Activated naive CD4-positive, alpha-beta T cell treated with anti-CD3 and anti-CD28 coated beads, Interleukin-2, amount 10 ng/mL, durations not matched to agents 7 days and 5 days (primary cell): ENCODE measurements at places on chromosomes 1 and 21.
A peak's percentile ranks its signal among the peaks of the same experiment; 100 is the strongest.

- DNase-seq = no peak
Observed at GRCh38 chr21:35095859-35096291, 46.8 kb upstream of the RUNX1 start.

- DNase-seq = no peak
Observed at GRCh38 chr1:226003502-226004170, 4.5 kb upstream of the SDE2 start.

DNA sequence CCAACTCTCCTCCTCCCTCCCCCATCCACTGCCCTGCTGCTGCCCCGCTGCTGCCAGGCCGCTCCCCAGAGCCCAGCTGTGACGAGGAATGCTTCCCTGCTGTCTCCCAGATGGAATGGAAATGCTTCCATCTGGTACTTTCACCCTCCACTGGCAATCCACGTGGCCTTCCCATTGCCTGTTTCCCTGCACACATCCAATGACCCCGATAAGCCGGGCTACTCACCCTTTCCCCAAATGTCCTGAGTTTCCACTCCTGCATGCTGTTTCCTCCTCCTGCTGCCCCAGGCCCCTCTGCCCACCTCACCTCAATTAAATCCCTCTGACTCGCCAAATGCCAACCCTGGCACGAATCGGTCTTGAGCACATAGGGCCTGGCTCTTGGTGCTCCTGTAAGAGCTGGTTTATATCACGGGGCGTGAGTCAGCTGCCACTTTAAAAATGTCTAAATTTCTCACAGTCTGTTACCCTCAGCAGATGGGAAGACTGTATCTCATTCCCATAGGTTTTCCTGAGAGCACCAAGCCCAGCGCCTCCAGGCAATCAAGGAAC is 36.4 kb downstream of the MRAP start:
- no peak for DNase-seq

GRCh38 chr1:95086949-95087533 is 14.3 kb upstream of the ALG14 start:
- no peak for DNase-seq

GRCh38 chr1:236345728-236346127 is 48.4 kb upstream of the EDARADD start:
- no peak for DNase-seq

GRCh38 chr1:220139966-220140365 is 46.0 kb downstream of the IARS2 start:
- no peak for DNase-seq

DNA sequence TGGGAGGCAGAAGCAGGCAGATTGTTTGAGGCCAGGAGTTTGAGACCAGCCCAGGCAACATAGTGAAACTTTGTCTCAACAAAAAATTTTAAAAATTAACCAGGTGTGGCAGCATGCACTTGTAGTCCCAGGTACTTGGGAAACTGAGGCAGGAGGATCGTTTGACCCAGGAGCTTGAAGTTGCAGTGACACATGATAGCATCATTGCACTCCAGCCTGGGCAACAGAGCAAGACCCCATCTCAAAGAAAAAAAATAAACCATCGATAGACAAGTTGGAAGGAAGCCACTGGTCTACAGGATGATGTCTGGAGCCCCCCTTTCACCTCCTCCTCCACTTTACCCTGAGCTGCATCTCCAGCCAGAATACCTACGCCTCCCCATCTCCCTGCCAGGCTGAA is 16.5 kb downstream of the S100A6 start:
- DNase-seq = no peak

DNA sequence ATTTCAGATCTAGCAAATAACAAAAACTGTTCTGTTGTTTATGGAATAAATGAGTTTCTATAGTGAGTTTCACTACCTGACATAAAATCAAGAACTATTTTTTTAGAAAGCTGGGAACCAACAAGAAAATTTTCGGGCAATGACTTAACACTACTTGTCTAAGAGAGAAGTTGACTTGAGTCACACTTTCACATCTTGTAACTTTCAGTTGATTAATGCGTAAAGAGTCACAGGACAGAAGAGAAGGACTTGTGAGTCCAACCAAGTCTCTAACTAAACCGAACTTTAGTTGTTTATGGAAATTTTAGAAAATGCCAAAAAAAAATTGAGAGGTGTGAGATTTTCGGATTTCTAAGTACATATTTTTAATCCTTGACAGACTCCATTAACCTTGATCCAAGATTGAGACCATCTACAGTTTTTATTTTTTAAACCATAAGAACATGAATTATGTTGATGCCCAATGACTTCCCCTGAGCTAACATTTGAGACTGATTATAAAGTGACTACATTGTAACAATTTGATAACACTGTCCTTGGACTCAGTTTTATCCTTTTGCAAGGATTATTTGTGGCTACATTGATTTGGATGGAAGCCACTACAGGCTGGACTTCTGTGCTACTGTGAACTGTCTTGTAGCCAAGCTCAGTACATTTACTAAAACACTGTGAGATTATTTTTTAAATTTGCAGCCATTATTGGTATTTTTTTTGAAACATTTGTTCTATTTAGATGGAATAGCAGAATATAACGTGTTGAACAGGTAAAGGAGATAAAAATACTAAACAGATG is 284.0 kb downstream of the PTPRC start:
- DNase-seq = no peak

DNA sequence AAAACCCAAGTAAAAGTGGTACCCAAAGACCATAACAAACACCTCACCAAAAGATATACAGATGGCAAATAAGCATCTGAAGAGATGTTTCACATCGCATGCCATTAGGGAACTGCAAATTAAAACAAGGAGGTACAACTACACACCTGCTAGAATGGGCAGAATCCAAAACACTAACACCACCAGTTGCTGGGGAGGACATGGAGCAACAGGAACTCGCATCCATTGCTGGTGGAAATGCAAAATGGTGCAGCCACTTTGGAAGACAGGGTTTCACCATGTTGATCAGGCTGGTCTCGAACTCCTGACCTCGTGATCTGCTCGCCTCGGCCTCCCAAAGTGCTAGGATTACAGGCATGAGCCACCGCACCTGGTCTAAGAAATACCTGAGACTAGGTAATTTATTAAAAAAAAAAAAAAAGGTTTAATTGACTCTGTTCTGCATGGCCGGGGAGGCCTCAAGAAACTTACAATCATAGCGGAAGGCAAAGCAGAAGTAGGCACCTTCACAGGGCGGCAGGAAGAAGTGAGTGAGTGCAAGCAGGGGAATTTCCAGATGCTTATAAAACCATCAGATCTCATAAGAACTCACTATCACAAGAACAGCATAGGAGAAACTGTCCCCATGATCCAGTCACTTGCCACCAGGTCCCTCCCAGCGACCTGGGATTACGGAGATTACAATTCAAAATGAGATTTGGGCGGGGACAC is 30.2 kb upstream of the PRSS38 start:
- no peak for DNase-seq

GRCh38 chr21:27244352-27244751 is 277.5 kb upstream of the ADAMTS5 start:
- DNase-seq = no peak

DNA sequence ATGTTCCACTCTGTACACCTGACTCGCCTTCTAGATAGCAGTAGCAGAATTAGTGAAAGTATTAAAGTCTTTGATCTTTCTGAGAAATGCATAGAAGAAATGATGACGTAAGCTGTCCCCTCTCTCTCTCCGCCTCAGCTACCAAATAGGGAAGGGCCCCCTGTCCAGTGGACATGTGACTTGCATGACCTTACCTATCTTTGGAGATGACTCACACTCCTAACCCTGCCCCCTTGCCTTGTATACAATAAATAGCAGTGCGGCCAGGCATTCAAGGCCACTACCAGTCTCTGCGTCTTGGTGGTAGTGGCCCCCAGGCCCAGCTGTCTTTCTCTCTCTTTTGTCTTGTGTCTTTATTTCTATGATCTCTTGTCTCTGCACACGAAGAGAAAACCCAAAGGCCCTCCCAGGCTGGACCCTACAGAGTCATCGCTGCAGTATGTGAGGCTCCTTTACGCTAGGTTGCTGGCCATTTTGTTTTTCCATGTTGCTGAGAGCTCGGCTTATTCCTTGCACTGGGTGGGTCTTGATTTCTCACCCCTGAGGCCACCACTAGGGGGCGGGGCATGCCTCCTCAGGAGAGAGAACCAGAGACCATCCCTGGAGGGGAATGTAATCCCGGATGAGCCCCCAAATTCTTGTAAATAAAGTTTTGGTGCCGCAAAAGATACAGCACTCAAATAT is 16.0 kb upstream of the ZBTB8B start:
- peak; percentile 28 for DNase-seq

GRCh38 chr21:45455674-45456583 is 51.0 kb downstream of the COL18A1 start:
- no peak for DNase-seq

DNA sequence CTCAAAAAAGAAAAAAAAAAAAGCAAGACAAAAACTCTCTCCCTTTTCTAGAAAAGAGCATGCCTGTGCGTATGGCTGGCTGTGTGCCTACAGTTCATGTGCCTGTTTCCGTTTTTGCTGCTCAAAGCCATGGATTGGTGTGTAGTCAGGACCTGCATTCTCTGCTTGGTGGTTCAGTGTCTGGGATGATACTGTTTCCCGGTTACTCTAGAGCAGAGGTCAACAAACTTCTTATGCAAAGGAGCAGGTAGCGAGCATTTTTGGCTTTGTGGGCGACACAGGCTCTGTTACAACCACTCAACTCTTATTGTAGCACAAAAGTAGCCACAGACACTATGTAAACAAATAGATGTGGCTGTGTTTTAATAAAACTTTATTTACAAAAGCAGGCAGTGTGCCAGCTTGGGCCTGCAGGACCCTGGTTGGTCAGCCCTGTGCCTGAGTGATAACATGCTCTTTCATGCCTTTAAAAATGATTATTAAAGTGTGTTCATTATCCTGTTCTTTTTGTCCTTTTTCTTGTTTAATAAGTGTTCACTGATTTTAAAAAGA is 524.2 kb downstream of the KIF26B start:
- no peak for DNase-seq

DNA sequence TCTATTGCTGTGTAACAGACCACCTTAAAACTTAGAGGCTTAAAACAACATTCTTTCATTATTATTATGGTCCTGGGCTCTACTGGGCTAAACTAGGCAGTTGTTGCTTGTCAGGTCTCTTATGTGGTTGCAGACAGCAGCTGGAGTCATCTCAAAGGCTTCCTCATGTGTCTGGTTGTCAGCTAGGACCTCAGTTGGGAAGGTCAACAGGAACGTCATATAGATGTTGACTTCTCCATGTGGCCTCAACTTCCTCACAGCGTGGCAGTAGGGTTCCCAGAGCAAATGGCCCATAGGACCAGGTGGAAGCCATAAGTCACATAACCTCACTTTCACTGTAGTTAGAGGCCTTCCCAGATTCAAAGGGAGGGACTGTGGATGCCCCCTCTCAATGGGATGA is 15.4 kb upstream of the MEF2D start:
- DNase-seq = no peak

GRCh38 chr1:84425150-84425896 is 27.0 kb downstream of the DNASE2B start:
- no peak for DNase-seq

- no peak for DNase-seq
Observed at GRCh38 chr1:216805953-216806352, 82.7 kb upstream of the ESRRG start.

GRCh38 chr1:204904228-204904810 is 33.7 kb downstream of the NFASC start:
- no peak for DNase-seq

GRCh38 chr1:29657816-29658215 is 421.5 kb downstream of the PTPRU start:
- DNase-seq = no peak

DNA sequence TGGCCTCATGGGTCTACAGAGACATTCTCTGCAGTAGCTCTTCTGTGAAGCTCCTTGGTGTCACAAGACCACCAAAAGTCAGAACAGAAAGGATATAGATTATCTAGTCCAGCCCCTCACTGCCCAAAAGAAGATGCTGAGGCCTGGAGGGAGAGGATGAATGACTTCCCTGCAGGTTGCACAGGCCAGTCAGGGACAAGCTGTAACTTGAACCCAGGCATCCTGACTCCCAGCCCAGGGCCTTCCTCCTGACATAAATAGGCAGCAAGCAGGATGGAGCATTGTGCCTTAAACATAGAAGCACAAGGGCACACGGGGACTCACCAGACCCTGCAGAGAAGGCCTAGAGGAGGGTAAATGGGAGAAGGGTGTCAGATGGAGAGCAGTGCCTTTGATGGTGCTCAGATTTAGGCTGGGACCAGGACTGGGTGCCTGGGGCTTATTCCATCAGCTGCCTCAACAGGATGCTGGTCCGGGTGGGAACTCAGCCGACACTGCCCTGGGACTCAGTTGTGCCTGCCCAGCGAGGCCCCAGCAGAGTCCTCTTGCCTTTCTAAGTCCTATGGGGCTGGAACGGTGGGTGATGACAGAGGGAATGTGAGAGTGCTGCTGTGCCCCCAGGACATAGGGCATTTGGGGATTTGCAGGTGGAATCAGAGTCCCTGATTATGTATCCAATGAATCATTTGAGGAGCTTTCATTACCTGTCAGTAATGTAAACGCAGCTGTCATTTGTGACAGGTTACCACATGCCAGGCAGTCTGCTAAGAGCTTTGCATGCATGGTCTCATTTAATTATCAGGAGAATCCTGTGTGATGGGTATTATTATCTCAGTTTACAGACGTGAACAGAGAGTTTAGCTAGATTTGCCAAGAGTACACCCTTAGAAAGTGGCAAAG is 13.2 kb downstream of the S100A7A start:
- no peak for DNase-seq

- DNase-seq = no peak
Observed at GRCh38 chr1:84982395-84982794, 14.5 kb downstream of the MCOLN2 start.

DNA sequence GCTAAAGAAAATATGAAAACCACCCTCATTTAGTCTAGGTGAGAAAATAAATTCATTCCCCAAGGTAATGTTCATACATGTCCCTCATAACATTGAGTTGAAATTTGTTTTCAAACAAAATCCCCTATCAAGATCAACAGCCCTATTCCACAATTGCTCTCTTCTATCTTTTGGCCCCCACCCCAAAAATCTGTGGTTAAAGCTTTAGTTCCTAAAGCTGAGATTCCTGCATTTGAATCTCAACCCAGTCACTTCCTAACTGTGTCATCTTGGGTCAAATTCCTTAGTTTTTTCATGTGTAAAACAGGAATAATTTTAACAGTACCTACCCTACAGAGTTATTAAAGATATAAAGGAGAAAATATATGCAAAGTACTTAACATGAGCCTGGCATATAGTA is 22.0 kb downstream of the KIAA0319L start:
- DNase-seq = no peak

GRCh38 chr1:41884256-41885230 is 34.2 kb downstream of the HIVEP3 start:
- DNase-seq = no peak

- no peak for DNase-seq
Observed at GRCh38 chr1:182211386-182211785, 149.9 kb upstream of the ZNF648 start.

DNA sequence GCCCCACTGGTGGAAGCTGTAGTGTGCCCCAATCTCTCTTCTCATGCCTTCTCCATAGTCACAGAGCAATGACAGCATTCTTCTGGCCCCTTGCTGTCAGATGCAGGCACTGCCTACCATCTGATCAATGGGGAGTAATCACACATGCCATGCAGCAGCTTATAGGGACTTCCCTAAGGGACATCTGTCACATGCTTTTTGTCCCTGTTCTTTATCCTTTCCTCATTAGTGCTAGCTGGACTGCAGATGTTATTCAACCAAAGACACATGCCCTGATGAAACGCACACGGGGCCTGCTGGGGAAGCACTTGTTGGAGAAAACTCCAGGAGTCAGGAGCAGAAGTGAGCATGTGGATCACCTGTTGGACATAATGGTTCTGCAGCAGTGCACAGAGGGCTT is 108.7 kb downstream of the KCNJ15 start:
- DNase-seq = no peak

GRCh38 chr1:17689011-17689410 is 66.1 kb upstream of the ACTL8 start:
- DNase-seq = no peak

GRCh38 chr1:117527566-117528102 is 78.2 kb upstream of the TENT5C start:
- no peak for DNase-seq
